GM23248 (cell line): ENCODE measurements at places on chromosomes 16 and 17.

- no peak overlapping the region for H3K27ac ChIP-seq
- H3K36me3 ChIP-seq: no peaks in the 10 kb centered on the region
- no peaks in the 10 kb centered on the region; the same call in 1 of the 2 replicates for H3K4me1 ChIP-seq
- no peaks in the 10 kb centered on the region for H3K27me3 ChIP-seq
- DNase-seq: peak; percentile 36
Measured at GRCh38 chr16:88815901-88816589, 4.3 kb upstream of the APRT start.

- DNase-seq: peak; percentile 29
- H3K27ac ChIP-seq: no peak within 1 kb of the TSS
- H3K4me3 ChIP-seq: no peak within 1 kb of the TSS
- no peaks in the 10 kb centered on the region for H3K4me1 ChIP-seq
Measured at GRCh38 chr17:81165246-81166032, at the start of gene PVALEF. Gene PVALEF (plus strand): TSS chr17:81165507. CDS start chr17:81181227, 15,720 bp downstream.

- peak; percentile 82 for DNase-seq
- H3K4me3 ChIP-seq: peak overlapping the region; percentile 94
- H3K4me1 ChIP-seq: peaks cover 5% of the 10 kb centered on the region
- no peaks in the 10 kb centered on the region for H3K36me3 ChIP-seq
- peak overlapping the region; percentile 90 for H3K27ac ChIP-seq
Measured at GRCh38 chr17:81870131-81870980, 781 bp downstream of the ARHGDIA start.

- H3K4me1 ChIP-seq: no peaks in the 10 kb centered on the region
- no peak for DNase-seq
- no peak overlapping the region for H3K4me3 ChIP-seq
- no peak overlapping the region for H3K27ac ChIP-seq
- H3K36me3 ChIP-seq: no peaks in the 10 kb centered on the region
- peaks cover 21% of the 10 kb centered on the region for H3K27me3 ChIP-seq
Measured at GRCh38 chr16:73231944-73232554, 184.1 kb upstream of the ZFHX3 start.

DNA sequence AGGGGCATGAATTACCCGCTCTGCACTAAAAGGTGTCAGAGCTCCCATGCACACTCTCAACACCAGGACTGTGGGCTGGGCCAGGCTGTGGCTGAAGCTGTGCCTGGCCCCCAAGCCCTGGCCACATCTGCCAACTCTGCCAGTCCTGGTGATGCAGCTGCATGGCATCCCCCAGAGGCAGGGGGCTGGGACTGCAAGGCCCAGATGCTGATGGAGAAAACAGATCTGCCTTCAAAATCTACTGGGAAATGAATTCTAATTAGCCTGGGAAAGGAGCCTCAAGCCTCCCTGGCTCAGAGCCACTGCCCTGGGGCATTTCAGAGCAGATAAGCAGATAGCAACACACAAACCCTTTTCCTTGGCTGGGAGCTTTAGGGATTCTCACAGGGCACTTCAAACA lies 3.4 kb downstream of the CHST6 start:
- H3K4me3 ChIP-seq: no peak overlapping the region
- H3K27ac ChIP-seq: no peak overlapping the region
- H3K27me3 ChIP-seq: no peaks in the 10 kb centered on the region; the same call in 1 of the 2 replicates

DNA sequence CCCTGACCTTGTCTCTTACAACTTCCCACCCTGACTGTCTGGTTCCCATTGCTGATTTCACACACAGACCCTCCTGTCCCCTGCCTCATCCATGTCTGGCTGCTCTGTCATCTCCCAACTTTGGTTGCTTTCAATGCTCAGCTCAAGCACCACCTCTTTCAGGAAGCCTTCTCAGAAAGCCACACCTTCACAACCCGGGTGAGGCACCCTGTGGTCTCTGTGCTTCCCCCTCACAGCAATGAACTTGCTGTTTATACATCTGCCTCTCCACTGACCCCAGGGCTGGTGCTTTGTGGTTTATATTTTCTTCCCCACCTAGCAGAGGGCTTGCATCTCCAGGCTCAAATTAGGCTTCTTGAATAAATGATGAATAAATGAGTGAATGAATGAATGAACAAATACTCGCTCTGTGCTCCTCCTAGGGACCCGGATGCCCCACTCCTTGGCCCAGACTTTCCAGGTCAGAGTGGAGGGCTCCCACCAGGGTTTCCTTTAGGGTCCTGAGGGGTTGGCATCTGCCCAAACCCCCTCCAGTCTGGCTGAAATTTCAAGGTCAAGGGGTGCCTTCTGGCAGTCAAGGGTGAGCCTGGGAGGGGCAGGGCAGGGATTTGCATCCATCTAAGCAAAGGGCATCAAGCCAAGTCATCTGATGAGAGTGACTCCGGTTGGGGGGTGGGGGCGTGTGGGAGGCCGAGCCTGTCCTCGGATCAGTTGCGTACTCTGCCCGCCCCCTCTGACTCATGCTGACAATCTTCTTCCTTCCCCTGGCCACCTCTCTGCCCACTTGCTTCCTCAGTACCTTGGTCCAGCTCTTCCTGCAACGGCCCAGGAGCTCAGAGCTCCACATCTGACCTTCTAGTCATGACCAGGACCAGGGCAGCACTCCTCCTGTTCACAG lies at the start of gene ITGAX:
Gene ITGAX (plus strand): TSS at position 783 of the 898 bp plus-strand sequence. CDS start 79 bp downstream, at position 862.
- peak; percentile 46 for DNase-seq
- H3K4me1 ChIP-seq: no peaks in the 10 kb centered on the region
- no peak within 1 kb of the TSS for H3K4me3 ChIP-seq

DNA sequence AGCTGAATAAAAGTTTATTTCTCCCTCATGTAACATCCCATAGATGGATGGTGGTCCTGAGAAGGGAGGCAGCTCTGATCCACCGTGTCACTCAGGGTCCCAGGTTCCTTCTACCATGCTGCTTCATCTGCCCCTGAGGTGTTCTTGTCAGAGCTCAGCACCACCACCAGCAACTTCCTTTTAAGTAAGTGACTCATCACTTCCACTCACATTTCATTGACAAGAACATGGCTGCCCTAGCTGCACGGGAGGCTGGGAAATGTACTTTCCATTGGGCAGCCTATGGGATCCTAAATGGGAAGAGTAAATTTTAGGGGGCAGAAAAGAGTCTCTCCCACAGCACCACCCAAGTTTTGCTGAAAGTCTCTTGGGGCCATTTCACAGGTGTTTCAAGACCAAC lies 134.7 kb downstream of the USP31 start:
- no peak overlapping the region for H3K4me3 ChIP-seq
- H3K27me3 ChIP-seq: no peaks in the 10 kb centered on the region
- H3K36me3 ChIP-seq: no peaks in the 10 kb centered on the region
- no peaks in the 10 kb centered on the region for H3K4me1 ChIP-seq

GRCh38 chr17:8398980-8399379 lies 1.4 kb upstream of the RNF222 start:
- H3K4me1 ChIP-seq: no peaks in the 10 kb centered on the region
- H3K27ac ChIP-seq: no peak overlapping the region
- DNase-seq: no peak

DNA sequence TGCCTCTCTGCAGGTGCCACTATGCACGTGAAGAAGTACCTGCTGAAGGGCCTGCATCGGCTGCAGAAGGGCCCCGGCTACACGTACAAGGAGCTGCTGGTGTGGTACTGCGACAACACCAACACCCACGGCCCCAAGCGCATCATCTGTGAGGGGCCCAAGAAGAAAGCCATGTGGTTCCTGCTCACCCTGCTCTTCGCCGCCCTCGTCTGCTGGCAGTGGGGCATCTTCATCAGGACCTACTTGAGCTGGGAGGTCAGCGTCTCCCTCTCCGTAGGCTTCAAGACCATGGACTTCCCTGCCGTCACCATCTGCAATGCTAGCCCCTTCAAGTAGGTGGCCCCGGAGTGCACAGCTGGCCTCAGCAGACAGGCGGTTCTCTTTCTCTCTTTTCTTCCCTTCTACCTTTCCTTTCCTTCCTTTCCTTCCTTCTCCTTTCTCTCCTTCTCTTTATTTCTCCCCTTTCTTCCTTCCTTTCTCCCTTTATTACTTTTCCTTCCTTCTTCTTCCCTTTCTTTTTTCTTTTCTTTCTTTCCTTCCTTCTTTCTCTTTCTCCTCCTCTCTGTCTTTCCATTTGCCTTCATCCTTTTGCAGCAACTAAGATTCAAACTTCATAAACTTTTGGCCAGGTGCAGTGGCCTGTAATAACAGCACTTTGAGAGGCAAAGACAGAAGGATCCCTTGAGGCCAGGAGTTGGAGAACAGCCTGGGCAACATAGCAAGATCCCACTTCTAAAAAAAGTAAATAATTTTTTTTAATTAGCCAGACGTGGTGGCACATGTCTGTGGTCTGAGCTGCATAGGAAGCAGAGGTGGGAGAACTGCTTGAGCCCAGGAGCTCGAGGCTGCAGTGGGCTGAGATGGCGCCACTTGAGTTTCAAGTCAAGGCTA lies 46.7 kb downstream of the SCNN1B start:
- no peaks in the 10 kb centered on the region for H3K36me3 ChIP-seq
- H3K27ac ChIP-seq: no peak overlapping the region
- no peak overlapping the region for H3K4me3 ChIP-seq

GRCh38 chr17:62134397-62134796 lies 69.3 kb upstream of the MED13 start:
- no peaks in the 10 kb centered on the region for H3K36me3 ChIP-seq
- peaks cover 7% of the 10 kb centered on the region; the same call in 1 of the 2 replicates for H3K4me1 ChIP-seq
- H3K4me3 ChIP-seq: no peak overlapping the region
- H3K27me3 ChIP-seq: peaks cover 15% of the 10 kb centered on the region
- no peak overlapping the region for H3K27ac ChIP-seq

DNA sequence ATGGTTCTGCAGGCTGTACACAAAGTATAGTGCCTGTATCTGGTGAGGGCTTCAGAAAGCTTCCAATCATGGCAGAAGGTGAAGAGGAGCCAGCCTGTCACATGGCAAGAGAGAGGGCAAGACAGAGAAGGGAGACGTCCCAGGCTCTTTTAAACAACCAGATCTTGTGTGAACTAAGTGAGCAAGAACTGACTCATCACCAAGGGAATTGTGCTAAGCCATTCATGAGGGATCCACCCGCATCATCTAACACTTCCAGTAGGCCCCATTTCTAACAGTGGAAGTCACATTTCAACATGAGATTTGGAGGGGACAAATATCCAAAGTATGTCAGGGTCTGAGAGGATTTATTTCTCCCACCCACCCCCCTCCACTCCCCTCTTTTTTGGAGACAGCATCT lies 56.2 kb upstream of the ELAC2 start:
- peak overlapping the region; percentile 45 for H3K27ac ChIP-seq
- 0 out of 2 replicates have a peak, but pooled peaks cover 8% of the 10 kb centered on the region for H3K27me3 ChIP-seq
- H3K4me1 ChIP-seq: peaks cover 34% of the 10 kb centered on the region
- DNase-seq: peak; percentile 93
- H3K4me3 ChIP-seq: no peak overlapping the region
- no peaks in the 10 kb centered on the region for H3K36me3 ChIP-seq
